ENCODE measurements at places on chromosomes 2 and 18.
A peak's percentile ranks its signal among the peaks of the same experiment; 100 is the strongest.

- no peak for DNase-seq
Measured at GRCh38 chr2:36859366-36859792, 107.0 kb downstream of the STRN start.

DNA sequence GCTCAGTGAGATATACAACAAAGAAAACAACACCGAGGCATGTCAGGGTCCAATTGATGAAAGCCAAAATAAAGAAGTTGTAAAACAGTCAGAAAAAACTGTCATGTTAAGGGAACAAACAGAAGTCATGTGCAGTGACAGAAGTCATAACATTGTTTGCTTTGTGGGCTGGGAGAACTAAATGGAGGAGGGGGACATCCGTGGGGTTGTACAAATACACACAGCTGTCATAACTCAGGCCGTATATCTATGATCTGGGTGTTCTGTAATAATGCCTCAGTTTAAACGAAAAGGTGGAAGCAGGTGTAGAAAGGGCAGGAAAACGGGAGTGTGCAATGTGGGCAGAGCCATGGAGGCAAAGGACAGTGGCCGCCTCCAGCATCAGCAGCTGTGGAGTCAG, 27.3 kb downstream of the TIMM21 start:
- DNase-seq, result no peak

- DNase-seq, result no peak
Measured at GRCh38 chr2:117794668-117795067, 19.8 kb upstream of the DDX18 start.

GRCh38 chr2:60109744-60110143, 443.7 kb downstream of the BCL11A start:
- no peak for DNase-seq

DNA sequence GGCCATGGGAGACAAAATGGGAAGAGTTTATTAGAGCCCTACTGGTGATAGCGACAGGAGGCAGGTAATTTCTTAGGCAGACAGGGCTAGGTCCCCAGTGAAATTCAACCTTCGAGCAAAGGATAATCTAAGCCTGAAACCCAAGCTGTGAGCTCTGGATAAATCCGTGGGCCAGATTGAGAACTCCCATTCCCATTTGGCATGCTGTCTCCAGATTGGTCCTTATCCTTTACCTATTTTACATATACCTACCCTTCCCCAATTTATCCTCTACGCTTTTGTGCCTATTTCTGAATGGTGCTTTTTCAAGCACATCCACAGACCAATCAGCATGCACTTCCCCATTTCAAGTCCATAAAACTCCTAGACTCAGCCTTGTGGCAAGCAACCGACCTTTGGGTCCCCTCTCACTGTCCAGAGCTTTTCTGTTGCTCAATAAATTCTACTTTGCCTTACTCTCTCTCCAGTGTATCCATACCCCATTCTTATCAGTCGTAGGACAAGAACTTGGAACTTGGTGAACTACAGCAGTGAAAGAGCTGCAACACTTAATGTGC, 268.0 kb downstream of the MYCN start:
- DNase-seq, result no peak

GRCh38 chr2:43818761-43819160, 19.9 kb downstream of the ABCG5 start:
- DNase-seq, result peak; percentile 80

DNA sequence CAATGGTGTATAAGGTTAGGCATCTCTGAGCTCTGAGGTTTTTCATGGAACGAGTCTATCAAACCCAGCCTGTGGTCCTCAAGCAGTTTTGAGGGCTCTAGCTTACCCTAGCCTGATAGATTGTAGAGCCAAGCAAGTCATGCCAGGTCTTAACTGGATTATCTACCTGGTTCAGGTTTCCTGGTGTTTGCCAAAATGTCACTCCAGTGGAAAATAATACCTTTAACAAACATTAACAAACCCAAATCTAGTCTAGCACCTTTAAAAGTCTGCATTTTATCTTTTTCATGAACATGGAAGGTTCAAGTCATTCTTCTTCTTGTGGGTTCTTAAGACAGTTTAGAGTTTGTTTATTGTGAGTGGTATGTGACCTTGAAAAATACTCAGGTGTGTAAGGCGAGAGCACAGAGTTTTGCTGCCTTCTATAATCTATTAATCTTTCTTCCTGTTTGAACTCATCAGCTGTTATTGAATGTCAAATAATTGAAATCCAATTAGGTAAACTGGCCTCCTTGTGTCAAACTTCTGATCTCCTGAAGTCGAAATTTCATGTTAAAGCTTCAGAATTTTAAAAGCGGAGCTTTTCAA, 13.4 kb upstream of the ADGRF3 start:
- DNase-seq, result no peak

GRCh38 chr2:121485039-121485438, 45.6 kb upstream of the RNU4ATAC start:
- no peak for DNase-seq

GRCh38 chr18:9594823-9595596, 19.3 kb downstream of the PPP4R1 start:
- DNase-seq, result no peak

- DNase-seq, result no peak
Measured at GRCh38 chr18:79529296-79529695, 133.6 kb downstream of the NFATC1 start.

DNA sequence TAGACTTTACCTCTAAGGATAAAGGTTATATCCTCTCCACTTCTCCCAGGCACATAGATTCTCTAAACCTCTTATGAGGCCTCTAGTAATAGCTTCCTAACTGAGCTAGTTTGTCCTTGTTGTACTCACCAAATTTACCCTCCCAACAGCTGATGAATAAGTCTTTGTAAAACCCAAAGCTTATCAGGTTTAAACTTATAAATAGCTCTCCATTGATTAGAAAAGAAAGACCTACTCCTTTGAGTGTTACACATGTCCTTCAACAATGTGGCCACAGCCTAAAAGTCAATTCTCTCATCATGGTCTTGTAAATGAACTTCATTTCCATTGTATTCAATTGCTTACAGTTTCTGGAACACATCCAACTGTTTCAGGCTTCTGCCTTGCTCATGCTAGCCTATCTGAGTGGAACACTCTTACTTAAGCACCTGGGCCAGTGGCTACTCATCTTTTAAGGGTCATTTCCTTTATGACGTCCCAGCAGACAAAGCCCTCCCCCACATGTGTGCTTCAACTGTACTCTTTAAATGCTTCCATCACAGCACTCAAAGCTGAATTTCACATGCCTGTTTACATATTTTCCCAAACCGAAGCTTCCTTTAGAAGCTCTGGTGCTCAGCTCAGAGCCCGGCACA, 131.6 kb downstream of the CDH2 start:
- DNase-seq, result no peak

GRCh38 chr2:169159686-169160085, 90.3 kb downstream of the DHRS9 start:
- DNase-seq, result peak; percentile 46

DNA sequence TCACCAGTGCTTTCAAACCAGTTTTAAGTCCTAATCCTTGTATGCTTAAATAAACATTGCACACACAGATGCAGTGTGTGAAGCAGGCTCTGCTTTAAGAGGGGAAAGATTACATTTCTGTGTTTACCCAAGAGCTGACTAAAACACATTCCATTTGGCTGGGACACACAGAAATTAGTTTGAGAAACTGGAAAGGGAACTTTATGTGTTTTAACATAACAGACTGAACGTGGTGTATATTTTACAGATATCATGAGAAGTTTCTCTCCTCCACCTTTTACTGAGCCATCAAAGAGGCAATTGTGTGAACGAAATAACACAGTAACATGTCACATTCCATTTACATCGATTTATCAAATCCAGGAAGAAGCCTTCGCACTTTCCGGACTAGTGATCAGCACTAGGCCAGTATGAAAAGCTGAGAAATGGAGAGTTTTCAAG, 121.8 kb downstream of the MAIP1 start:
- DNase-seq, result no peak

- DNase-seq, result no peak
Measured at GRCh38 chr2:168912901-168913369, 11.8 kb downstream of the G6PC2 start.

- DNase-seq, result no peak
Measured at GRCh38 chr2:51256736-51257135, 224.8 kb upstream of the NRXN1 start.

DNA sequence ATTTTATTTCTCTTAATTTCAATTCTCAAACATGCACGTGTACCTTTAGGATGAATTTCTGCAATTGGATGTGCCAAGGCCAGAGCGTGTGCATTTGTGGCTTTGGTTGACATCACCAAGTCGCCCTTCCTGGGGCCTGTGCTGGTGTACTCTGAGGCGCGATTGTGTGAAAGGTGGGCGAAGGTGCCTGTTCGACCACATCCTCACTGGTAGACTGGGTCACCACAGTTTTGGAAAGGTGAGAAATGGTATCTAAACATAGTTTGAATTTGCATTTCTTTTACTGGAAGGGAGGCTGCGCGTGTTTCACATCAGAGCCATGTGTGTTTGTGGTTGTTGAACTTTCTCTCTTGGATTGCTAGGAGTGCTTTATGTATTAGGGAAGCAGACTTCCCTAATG, 89.8 kb downstream of the LDLRAD4 start:
- no peak for DNase-seq

DNA sequence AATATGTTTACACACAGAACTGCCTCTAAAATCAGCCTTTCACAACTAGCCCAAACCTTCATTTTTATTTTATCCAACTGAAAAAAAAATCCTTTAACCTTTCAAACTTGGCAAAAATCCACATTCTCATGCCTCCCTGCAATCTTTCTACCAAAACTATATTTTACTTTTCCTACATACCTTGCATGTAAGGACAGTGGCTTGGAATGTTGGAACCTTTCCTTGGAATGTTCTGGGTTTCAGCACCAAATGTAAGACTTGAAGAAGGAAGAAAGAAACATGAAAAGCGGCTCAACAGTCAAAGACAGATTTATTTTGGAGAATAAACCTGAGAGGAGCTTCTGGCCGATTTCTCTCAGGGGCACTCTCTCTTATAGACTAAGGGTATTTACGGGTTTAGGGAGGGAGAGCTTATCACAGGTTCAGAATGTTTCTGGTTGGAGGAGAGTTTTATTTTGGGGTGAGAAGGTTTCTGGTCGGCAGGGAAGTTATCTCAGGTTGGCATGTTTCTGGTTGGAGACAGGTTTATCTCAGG, 79.7 kb downstream of the RRM2 start:
- DNase-seq, result no peak

DNA sequence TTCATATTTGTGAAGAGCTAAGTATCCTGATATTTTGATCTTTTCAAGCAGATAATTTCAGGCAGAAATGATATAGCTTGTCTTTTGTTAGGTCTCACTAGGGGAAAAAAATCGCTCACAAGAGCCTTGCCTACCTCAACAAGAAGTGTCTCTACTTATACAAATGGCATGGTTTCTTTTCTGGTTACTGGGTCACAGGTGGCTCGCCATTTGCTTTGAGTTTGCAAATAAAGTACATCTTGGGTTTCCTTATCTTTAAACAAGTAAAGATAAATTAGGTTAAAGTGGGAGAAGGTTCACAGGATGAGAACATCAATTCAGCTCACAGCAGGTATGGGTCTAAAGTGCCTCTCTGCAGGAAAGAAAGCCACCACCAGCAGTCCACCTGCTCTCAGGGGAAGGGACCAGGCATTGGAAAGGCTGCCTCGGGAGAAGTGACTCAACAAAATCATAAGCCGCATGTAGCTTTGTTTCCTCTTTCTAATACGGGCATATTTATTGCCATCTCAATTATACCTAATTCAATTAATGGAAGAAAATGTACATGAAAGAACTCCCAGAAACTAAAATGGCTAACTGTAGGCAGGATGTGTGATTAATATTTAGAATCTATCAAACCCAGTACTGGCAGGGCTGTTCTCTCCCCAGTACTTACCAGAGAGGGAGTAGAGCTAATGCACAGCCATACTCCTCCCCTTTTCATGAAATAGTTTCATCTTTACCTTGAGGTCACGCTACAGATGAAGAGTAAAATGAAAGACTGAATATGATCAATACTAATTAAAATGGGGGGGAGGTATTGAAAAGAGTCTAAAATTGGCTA, 28.3 kb downstream of the CDC42EP3 start:
- DNase-seq, result no peak

DNA sequence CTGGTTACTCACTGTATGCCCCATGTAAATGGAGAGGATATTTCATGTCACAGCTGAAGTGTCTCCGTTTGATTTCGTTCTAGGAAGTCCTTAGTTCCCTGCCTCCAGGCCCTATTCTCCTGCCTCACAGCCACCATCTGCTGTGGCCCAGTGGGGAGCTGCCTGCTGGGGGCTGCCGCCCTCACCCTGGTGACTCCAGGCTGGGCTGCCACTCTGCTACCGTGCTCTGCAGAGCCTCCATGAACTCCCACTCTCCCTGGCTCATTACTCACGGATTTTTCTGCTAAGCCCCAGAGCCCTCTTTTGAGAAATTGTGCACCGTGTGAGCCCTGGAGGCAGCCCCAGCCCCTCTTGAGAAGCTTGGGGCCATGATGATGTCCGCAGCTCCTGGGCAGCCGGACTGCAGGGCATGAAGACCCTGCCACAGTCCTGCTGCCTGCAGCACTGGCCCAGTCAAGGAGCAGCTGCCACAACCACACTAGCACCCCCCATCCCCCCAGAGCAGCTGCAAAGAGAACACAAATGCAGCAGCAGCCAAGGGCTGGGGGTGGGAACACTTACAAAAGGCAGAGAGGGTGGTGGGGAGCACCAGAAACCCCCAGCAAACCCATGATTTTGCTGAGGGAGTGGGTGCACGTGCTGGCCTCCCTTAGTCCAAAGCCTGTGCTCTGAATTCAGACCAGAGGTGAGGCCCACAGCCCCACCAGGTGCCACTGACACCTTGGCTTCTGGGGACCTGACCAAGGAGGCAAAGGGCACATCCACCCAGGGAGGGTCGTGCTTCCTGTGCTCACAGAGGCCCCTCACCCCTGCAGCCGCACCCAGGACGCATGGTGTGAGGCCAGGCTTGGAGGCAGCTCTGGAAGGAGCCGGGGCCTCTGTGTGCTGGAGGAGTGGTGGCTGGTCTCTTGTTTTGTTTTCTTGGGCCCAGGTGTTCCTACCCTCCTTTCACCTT, 270.2 kb upstream of the RAB6C start:
- no peak for DNase-seq

- DNase-seq, result peak; percentile 80
Measured at GRCh38 chr2:100008956-100009355, 133.4 kb downstream of the AFF3 start.

DNA sequence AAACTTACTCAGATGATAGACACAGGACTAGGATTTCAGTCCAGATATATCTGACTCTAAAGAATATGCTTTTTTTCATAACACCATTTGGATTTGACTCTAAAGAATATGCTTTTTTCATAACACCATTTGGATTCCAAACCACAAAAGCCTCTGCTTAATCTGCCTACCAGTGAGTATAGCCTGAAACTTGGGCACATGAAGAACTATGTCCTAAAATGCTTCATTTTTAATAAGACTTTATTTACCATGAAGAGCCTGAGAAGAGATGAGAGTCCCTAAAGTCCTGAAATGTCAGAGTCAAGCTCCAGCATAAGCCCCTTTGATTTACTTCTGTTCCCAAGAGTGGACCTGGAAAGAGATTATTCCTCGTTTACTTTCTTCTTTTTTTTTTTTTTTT, 54.5 kb upstream of the STPG4 start:
- no peak for DNase-seq

- no peak for DNase-seq
Measured at GRCh38 chr2:172472446-172473033, 45.2 kb downstream of the ITGA6 start.

- no peak for DNase-seq
Measured at GRCh38 chr2:36539631-36540030, 58.3 kb downstream of the FEZ2 start.

- no peak for DNase-seq
Measured at GRCh38 chr2:143468341-143468888, 339.2 kb downstream of the ARHGAP15 start.
